Thoracic aorta (tissue), 2 donors: ENCODE measurements at places on chromosomes 12 and 14.

DNA sequence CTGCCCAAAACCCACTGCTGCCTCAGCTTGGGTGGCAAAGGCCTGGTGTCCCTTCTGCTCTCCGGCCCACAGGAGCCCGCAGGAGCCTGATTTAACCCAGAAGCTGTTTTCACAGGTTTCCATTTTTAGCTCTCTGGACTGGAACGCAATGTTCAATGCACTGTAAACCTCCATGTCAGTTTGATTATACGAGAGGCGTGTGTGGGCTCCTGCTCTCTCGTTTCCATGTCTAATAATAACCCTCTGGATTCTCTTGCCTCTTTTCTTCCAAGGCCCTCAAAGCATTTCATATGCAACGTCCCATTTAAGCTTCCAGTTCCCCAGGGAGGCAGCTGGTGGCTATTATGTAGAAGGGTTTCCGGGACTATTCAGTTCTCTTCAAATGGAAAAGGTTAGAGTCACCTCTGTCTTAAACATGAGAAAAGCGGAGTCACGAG is 161.1 kb downstream of the SUDS3 start:
- no peak for DNase-seq

GRCh38 chr12:2890001-2890387 is 697 bp upstream of the TULP3 start:
- DNase-seq: no peak

GRCh38 chr12:62866451-62867082 is 68.4 kb downstream of the PPM1H start:
- DNase-seq: no peak

DNA sequence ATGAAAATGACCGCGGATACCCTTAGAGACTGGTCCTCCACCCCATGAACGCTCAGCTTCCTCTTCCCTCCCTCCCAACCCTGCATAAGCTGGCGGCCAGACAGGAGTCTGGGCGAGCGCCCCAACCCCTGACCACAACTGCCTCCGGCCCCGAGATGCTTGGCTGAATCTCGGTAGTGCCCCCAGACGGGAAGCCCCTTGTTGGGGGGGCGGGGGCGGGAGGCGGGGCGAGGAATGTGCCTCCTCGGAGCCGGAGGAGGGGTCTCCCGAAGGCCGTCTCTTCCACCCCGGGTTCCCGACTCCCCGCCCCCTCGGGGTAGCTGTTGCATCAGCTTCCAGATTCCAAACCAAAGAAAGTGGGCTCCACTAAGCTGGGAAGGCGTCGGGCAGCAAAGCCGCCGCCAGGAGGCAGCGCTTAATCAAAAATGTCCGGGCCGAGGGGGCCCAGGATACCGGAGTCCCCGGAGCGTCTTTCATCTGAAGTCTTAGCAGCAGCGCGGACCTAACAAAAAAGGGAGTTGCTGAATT is 7.1 kb upstream of the MRPL52 start:
- DNase-seq: no peak

GRCh38 chr12:131755305-131756113 is 44.6 kb downstream of the SFSWAP start:
- no peak for DNase-seq

GRCh38 chr14:104109731-104110361 is 24.3 kb downstream of the ASPG start:
- no peak for DNase-seq

GRCh38 chr12:132489602-132490266 is at the start of gene FBRSL1:
FBRSL1 (plus strand) TSS chr12:132490151.
- DNase-seq: peak; percentile 59

GRCh38 chr14:20772650-20773049 is 4.4 kb downstream of the EDDM3B start:
- DNase-seq: no peak

DNA sequence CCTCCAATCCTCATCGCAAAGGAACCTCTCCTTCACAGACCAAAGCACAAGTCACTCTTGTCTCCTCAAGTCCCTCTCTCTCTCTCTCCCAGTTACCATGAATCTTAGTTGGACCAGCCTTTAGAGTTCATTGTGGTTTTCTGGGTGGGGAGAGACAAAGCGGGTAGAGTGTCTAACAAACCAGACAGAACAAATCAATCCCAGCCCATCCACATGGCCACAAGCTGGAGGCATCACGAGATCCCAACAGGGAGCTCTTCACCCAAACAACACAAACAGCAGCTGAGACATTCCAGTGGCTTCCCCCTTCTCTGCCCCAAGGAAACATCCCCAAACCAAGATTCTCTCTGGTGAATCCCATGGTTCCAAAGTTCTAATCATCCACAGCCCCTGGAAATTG is 22.4 kb downstream of the ACTN1 start:
- no peak for DNase-seq

GRCh38 chr12:92802906-92803305 is 100.1 kb downstream of the PLEKHG7 start:
- no peak for DNase-seq

DNA sequence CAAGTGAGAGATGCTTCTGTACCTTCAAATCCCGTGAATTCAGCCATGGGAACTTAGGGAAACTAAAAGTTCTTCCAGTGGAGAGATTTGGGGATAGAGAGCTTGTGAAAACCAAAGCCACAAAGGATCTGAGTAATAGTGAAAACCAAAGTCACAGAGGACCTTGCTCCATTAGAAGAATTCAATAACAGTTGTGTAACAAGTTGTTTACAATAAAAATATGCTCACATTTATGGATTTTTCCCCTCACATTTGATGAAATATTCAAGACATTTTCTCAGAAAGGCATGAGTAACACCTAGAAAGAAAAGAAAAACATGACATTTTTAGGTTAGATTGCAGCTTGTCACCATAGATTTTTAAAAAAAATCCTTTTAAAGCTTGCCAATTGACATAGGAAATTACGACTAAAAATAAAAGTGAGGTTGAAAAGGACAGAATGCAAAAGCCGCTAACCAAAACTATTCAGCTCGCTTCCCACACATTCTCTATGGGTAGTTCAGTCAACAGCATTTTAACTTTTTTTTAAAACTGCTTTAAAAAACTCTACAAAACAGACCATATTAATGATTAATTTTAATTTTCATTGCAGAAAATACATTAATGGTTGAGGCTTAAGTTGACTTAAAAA is 113.2 kb downstream of the CAND1 start:
- no peak for DNase-seq

DNA sequence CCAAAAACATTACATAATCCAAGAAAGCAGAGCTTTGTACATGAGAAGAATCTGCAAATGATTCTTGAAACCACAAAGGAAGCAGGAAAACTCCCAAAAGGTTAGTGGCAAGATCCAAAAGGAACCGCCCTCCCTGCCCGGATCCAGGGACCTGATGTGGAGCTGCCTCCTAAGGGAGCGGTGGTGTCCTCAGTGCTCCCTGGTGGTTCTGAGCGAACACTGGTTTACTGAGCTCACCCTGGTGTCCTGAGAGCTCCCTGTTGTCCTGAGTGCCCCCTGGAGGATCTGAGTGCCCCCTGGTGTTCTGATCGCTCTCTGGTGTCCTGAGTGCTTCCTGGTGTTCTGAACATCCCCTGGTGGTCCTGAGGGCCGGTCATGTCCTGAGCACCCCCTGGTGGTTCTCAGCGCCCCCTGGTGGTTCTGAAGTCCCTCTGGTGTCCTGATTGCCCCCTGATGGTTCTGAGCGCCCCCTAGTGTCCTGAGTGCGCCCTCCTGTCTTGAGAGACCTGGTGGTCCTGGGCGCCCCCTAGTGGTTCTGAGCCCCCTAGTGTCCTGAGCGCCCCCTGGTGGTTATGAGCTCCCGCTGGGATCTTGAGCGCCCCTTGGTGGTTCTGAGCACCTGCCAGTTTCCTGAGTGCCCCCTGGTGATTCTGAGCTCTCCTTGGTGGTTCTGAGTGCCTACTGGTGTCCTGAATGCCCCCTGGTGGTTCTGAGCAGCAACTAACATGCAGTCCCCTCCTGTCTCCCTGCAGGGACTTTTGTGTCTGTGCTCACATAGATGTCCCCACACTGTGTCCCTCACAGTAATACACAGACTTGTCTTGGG is 891.1 kb downstream of the TMEM121 start:
- DNase-seq: no peak

DNA sequence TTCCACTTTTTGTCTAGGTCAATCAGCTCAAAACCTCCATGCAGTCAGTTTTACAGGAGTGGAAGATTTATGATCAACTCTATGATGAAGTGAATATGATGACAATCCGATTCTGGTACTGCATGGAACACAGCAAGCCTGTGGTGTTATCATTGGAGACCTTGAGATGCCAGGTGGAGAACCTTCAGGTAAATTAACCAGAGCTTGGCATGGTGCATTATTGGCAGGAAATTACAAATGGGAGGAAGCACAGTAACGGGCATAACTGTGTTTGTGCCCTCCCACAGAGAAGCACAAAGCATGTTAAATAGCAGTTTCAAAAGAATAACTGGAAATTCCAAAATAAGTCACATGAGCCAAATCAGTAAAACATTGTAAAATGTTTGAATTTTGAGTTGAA is 135.6 kb downstream of the ESR2 start:
- DNase-seq: no peak

- no peak for DNase-seq
Observed at GRCh38 chr12:104309446-104309993, 6.0 kb downstream of the EID3 start.

GRCh38 chr12:54195737-54196347 is 7.1 kb upstream of the SMUG1 start:
- DNase-seq: no peak

GRCh38 chr14:90281261-90281660 is 24.9 kb downstream of the PSMC1 start:
- no peak for DNase-seq

GRCh38 chr12:122471324-122472226 is 29.2 kb downstream of the ZCCHC8 start:
- no peak for DNase-seq

DNA sequence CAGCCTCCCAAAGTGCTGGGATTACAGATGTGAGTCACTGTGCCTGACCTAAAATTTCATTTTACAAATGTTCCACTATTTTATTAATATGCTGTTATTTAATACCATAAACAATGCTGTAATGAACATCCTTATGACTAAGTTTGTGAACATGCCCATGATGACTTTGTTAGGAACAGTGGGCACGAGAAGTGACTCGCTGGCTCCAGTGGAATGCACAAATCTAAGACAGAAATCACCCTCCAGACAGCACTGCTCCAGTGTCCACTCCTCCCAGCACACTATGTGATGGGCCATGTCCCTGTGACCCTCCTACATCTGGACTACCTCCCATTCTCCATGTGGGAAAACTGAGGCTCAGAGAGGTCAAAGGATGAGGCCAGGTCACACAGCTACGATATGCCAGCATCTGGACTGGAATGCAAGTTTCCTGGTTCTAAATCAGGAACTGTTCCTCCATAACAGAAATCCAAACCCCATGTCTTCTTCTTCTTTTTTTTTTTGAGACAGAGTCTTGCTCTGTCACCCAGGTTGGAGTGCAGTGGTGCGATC is 57.9 kb downstream of the GPR68 start:
- DNase-seq: no peak

GRCh38 chr14:25750436-25750835 is 700.5 kb upstream of the STXBP6 start:
- DNase-seq: no peak

GRCh38 chr12:106594447-106594846 is 11.6 kb downstream of the RFX4 start:
- DNase-seq: no peak

DNA sequence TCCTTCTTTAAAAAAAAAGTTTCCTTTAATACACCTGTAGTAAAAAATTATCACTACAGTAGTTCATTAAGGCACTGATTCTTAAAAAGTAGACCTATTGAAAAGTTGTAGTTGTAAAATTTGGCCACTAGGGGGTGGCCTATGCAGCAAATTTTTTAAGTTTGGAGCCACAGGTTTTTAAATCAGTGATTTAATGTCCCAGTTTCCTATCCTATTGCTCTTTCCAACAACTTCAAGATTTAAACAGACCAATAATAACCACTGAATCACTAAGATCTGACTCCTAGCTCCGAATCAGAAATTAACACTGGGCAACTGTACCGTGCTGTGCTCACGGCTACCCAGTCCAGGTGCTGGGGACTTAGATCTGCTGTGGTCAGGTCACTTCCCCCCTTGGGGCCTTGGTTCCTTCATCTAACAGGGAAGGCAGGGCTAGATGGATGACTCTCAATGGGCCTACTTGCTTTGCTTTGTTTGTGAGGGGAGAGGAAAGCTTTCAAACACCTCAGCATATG is 279.3 kb downstream of the MED13L start:
- DNase-seq: no peak

- no peak for DNase-seq
Observed at GRCh38 chr12:89593873-89594272, 68.0 kb upstream of the POC1B start.

DNA sequence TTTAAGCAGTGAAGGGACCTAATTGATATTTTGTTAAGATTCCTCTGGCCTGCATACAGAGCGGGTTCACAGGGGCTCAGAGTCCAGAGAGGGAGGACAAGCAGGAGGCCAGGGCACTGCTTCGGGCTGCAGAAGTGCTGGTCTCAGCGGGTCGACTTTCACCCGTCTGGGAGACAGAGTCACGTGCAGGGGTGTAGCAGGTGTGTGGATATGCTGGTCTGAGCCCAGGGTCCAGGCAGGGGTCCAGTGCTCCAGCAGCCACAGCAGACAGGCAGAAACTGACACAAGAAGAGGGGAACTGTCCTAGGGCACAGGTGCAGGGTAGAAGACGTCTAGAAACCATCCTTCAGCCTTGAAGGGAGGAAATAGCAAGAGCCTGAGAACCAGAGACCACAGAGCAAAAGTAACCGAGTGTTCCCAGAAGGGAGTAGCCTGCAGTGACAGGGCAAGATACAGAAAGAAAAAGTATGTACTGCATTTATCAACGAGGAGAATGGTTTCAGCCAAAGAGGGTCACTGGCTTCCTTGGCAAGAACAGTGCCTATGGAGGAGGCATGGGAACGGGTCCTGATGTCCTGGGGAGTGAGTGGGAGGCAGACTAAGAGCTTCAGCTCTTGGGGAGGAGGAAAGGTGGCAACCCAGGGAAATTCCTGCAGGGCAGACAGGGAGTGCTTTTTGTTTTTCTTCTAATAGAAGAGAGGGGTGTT is 28.7 kb downstream of the FBXO21 start:
- no peak for DNase-seq

- DNase-seq: no peak
Observed at GRCh38 chr12:55795950-55796349, 21.6 kb downstream of the SARNP start.

- DNase-seq: no peak
Observed at GRCh38 chr12:131428091-131428685, 282.7 kb upstream of the SFSWAP start.

DNA sequence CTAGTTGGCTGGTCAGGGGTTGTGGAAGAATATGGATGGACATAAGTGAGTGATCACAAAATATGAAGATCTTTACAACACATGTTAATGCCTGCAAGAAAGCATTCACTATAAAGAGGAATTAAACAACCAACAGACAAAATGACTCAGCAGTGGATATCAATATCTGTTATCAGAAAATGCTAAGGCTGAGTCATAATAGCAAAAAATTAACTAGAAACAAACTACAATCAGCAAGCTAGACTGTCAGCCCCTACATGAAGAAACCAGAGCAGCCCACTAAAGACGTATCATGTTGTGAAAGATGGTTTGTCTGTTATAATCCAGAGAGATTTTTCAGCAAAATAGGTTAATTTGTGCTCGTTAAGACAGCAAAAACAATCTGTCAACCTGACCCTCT is 472.9 kb downstream of the NELL2 start:
- no peak for DNase-seq

- DNase-seq: no peak
Observed at GRCh38 chr14:35386673-35387125, 17.9 kb downstream of the NFKBIA start.
